ENCODE measurements at places on chromosomes 1 and 21.
A peak's percentile ranks its signal among the peaks of the same experiment; 100 is the strongest.

DNA sequence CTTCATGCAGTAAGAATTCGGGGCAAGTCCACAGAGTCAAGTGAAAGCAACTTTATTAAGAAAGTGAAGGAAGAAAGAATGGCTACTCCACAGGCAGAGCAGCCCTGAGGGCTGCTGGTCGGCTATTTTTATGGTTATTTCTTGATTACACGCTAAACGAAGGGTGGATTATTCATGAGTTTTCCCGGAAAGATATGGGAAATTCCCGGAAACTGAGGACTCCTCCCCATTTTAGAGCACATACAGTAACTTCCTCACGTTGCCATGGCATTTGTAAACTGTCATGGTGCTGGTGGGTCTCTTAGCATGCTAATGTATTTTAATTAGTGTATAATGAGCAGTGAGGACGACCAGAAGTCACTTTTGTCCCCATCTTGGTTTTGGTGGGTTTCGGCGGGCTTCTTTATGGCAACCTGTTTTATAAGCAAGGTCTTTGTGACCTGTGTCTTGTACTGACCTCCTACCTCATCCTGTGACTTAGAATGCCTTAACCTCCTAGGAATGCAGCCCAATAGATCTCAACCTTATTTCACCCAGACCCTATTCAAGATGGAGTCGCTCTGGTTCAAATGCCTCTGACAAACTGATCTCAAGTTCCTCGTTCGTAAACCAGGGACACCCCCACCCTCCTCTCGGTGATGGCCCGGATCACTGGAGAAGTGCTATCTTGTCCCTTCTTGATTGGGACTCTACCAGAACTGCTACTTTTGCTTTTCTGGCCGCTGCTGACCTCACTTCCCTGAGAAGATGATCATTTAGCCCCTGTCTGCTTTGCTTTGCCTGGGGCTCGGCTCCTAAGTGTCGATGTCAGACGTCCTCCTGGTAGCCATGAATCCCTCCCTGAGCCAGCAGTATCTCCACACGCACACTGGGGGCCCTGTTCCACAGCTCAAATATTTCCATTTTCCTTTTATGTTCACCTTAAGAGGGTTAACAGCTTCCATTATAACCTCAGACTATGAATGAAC lies 48.8 kb downstream of the CLSTN1 start:
- no peak for DNase-seq

DNA sequence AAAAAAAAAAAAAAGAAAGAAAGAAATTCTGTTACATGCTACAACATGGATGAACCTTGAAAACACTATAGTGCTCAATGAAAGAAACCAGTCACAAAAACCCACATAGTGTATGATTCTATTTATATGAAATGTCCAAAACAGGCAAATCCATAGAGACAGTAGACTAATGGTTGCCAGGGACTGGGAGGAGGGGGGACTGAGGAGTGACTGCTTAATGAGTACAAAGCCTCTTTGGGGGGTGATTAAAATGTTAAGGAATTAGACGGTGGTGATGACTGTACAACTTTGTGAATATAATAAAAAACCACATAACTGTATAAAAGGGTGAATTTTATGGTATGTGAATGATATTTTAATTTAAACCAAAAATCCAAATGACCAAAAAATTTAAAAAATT lies 116.0 kb upstream of the GUCA2B start:
- no peak for DNase-seq

- no peak for DNase-seq
Observed at GRCh38 chr1:240803151-240803550, 191.2 kb upstream of the GREM2 start.

- no peak for DNase-seq
Observed at GRCh38 chr21:43726686-43727518, 8.0 kb downstream of the PDXK start.

- DNase-seq = no peak
Observed at GRCh38 chr1:81974883-81975555, 174.3 kb downstream of the ADGRL2 start.

DNA sequence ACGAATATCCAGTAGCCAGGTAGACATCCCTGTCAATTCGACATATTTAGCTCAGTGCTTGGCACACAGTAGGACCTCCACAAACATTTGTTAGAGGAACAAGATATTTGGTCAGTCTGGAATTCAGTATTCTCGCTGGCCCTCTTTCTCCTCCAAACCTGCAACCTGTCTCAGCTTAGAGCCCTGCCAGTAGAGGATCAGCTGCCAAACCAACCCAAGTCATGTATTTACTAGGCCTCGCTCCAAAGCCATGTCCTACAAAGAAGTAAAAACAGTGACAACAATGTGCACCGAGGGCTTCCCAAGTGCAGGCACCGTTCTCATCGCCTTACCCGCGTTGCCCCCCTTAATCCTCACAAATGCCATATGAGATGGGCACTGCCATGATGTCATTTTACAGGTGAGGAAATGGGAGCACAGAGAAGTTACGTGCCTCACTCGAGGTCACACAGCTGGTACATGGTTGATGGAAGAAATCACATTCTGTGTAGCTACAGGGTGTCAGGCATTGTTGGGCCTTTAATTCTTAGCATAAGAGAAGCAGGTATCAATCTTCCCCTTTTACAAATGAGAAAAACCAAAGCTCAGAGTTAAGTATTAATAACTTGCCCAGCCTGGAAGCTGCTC lies 26.0 kb upstream of the CDCA8 start:
- DNase-seq = no peak

DNA sequence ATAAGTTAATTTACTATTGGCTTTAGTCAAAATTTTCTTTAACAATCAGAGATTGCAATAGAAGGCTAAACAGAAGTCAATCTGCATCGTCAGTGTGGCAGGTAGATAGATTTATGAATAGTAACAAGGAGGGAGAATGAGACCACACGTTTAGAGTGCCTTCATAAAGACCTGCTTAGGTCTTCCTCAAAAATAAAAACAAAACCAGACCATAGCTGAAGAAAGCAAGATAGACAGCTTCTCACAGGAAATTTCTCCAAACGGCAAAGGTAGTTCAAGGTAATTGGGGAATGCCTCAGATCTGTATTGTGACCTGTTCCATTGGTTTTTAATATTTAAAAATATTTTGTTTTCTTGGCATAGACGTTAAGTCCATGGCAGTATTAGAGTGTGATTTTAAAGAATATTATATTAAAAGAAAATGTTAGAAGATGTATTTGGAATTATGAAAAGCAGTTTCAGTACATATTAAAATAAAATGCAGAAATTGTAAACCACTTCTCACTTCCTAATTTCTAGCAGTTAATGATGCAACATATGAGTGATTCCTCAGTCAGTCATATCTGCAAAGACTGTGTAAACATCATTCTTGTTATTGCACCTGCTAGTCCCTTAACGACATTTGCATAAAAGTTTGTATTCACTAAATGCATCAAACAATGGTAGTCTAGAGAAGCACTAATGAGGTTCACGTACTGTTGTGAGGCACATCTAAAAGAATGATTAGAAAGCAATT lies 278.0 kb downstream of the HLX start:
- DNase-seq = no peak

DNA sequence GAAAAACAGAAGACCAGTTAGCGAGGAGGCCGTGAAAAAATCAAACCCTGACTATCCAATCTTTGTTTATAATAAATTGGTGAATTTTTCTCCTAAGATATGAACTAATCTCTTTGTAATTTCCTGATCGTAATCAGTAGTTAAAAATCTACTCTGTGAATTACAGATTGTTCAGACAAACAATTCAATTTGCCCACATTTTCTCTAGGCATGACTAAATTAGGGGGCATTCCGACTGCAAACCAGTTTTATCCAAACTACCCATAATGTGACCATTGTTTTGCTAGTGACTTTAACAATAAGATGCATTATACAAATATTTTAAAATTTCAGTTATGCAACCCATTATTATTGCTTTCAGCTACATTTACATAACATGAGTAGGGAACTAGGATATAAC lies 546.9 kb upstream of the ADAMTS5 start:
- DNase-seq = no peak

DNA sequence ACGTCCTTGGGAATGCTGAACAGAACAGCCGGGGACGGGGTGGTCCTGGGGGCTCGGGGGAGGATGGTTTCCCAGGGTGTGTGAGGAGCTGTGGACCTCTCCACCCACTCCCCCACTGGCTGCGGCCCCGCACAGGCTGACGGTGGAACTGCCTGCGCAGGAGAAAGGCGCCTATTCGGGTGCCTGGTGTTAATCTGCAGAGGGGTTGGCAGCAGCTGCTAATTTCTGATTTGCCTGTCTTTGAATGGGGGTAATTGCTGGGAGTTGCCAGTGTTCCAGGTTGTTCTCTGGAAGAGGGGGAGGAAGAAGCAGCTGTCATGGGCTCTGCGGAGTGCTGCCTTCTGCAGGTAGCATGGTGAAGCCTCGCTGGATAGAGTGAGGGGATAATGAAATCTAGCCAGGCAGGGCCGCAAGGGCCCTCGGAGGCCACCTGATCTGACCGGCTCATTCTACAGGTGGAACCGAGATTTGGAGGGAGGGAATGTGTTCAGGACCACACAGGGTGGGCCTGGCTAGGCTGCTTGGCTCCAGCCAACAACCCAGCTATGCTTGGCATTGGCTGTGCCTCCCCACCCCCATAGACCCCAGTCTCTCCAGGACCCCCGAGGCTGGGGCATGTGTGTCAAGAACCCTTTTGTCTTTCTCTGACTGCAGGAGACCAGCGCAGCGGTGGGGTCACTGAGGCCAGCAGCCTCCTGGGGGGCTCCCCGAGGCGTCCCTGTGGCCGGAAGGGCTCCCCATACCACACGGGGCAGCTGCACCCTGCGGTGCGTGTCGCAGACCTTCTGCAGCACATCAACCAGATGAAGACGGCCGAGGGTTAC lies 67.1 kb downstream of the PTPRU start:
- DNase-seq = no peak

- no peak for DNase-seq
Observed at GRCh38 chr1:64312431-64312830, 109.0 kb downstream of the UBE2U start.

GRCh38 chr1:167661527-167662426 lies 31.7 kb downstream of the RCSD1 start:
- DNase-seq = no peak

GRCh38 chr1:28290851-28291250 lies 31.5 kb downstream of the SESN2 start:
- no peak for DNase-seq

DNA sequence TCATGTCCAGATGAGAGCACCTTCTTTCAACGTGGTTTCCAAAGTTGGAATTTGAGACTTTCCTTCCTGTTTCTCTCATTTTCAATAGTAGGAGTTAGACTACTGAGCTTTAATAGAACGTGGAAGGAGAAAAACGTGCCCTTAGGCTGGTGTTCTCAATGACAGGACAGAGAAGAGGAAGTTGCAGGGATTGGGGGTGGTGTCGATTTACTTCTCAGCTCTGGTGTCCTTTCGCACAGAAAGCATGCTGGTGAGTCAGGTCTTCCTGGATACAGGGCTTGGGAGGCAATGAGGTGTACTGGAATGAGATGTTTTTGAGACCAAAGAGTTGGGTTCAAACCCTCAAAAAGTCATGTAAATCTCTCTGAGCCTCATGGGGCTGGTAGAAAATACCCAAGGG lies 67.1 kb downstream of the HIVEP3 start:
- DNase-seq = no peak

DNA sequence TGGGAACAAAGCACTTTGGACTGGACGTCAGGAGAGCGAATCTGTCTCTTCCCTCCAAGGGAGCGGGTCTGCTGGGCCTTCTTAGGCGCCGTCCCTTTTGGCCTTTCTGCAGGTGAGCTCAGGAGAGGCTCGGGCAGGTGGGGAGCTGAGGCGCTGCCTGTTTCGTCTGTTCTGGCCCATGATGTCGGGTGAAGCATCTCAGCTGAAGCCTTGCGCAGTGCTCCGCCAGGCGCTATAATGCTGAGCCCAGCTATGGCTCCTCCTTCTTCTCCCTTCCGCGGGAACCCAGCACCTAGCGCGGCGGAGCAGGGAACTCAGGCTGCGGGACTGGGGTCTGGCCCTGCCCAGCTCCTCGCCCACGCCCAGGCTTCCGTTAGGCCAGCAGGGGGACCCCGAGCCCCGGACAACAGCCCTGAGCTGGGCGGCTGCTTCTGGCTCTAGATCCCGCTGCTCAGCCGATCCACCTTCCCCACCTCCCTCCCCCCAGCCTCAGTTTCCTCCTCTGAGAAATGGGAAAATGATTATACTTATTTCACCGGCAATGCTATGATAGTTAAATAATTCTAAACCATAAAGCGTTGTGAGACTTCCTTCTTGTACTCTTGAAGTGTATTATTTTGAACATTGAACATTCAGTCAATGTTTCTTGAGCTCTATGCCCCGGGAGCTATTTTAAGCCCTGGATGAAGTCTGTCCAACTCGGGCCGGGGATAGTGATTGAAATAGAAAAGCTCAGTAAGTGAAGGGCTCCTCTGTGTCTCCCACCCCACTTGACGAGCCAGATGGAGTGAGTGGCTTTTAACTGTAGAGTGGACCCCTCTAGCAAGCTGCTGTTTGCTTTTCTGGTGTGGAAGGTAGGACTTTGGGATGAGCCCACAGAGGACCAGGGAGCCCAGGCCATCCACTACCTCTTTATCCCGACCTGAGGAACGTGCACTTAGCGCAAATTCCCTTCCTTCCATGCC lies 9.6 kb upstream of the ADORA1 start:
- peak; percentile 50 for DNase-seq

- DNase-seq = no peak
Observed at GRCh38 chr1:82091729-82092128, 291.0 kb downstream of the ADGRL2 start.

DNA sequence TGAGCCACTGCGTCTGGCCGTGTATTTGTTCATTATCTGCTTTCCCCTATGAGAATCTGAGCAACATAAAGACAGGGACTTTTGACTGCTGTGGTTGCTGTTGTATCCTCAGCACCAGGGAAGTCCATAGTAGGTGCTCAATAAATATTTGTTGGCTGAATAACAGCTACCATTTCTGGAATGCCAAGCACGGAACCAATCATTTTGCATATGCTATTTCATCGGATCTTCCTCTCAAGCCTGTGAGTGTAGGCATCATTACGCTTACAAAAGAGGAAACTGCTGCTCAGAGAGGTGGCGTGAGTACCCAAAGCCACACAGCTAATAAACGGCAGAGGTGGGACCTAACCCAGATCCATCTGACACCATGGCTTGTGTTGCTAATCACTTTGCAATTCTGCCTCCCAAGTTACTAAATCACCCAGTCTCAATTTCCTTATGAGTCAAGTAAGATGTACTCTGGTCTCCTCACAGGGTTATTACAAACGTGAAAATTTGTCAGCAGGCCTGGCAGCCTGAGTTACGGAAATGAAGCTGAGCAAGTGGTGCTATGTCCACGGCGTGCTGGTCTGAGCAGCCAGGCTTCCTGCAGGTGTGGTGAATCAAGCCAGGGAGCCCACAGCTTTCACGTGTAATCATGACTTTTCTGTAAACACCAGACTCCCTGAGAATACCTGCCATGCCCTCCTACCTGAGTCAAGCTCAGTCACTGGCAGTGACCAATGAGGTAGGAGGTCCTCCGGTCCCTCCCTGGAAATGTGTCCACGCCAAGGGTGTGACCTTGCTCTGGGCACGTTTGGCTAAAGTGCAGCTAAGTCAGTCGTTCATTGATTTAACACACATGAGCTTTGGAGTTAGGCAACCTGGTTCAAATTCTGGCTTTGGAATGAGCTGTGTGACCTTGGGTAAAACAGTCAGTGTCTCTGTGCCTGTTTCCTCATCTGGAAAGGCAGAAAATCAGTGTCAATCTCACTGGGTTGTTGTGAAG lies 4.8 kb upstream of the RHCE start:
- DNase-seq = no peak

- DNase-seq = no peak
Observed at GRCh38 chr21:36990508-36991205, 15.8 kb upstream of the RIPPLY3 start.

GRCh38 chr1:243409284-243409683 lies 153.4 kb downstream of the SDCCAG8 start:
- no peak for DNase-seq

Data from activated naive CD4-positive, alpha-beta T cell treated with anti-CD3 and anti-CD28 coated beads, Interleukin-2, amount 50 U/mL, for 72 hours (primary cell).